Transverse colon (tissue), 4 donors: ENCODE measurements at places on chromosomes 5 and 9. TPM values are rescaled to one million over a fixed set of nuclear protein-coding genes. Genes with fewer than 3 reads are reported as not detected.

The ENC1 gene
- total RNA-seq = 26.9 TPM

The C7 gene
- total RNA-seq = 77.4 TPM

The SLC45A2 gene
- total RNA-seq = 0.95 TPM

The PCDHGC5 gene
- total RNA-seq = 0.96 TPM

The PPP3R2 gene
- not detected for total RNA-seq

The PPP2R2B gene
- 1.9 TPM for total RNA-seq

The TMEM252 gene
- 0.48 TPM for total RNA-seq

The MYO10 gene
- total RNA-seq = 92.1 TPM

The IL33 gene
- 25.1 TPM for total RNA-seq

The NEURL1B gene
- 105 TPM for total RNA-seq

The SLC6A7 gene
- 19.8 TPM for total RNA-seq
